ENCODE measurements at places on chromosomes 7 and 10.

GRCh38 chr10:45302573-45302972, 12.8 kb downstream of the OR13A1 start:
- DNase-seq, result no peak

DNA sequence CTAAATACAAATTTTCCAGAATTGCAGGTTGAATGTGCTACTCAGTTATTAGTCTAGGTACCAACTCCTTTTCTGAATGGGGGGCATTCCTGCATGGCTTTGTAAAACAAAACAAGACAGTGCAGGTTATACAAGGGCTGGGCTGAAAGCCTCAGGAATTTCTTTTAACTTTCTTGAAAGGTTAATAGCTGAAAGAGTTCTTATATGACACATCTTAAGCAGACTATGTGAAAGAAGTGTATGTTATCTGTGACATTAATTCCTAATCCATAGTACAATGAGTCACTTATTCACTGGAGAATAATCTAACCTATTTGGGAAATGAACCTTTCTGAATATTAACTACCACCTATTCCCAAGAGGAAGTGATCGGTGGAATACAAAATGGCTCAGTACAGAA, 115.6 kb upstream of the FAM133B start:
- DNase-seq, result no peak

DNA sequence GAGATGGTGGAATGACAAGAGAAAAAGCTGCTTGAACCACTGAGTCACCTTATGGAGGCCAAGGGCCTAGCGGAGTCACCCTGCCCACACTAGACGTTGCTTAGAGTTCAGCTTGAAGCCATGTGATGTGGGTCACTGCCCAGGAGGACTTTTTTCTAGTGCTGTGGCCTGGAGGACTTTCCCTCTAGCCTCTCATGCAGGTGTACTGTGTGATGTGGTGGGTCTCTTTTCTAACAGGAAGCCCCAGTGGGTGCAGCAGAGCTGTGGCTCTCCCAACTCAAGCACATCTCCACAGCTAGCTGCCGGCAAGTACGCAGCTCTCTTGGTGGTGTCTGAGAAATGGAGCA, 13.6 kb downstream of the POR start:
- no peak for DNase-seq

GRCh38 chr10:116606061-116606483, 14.7 kb upstream of the PNLIPRP2 start:
- DNase-seq, result no peak

DNA sequence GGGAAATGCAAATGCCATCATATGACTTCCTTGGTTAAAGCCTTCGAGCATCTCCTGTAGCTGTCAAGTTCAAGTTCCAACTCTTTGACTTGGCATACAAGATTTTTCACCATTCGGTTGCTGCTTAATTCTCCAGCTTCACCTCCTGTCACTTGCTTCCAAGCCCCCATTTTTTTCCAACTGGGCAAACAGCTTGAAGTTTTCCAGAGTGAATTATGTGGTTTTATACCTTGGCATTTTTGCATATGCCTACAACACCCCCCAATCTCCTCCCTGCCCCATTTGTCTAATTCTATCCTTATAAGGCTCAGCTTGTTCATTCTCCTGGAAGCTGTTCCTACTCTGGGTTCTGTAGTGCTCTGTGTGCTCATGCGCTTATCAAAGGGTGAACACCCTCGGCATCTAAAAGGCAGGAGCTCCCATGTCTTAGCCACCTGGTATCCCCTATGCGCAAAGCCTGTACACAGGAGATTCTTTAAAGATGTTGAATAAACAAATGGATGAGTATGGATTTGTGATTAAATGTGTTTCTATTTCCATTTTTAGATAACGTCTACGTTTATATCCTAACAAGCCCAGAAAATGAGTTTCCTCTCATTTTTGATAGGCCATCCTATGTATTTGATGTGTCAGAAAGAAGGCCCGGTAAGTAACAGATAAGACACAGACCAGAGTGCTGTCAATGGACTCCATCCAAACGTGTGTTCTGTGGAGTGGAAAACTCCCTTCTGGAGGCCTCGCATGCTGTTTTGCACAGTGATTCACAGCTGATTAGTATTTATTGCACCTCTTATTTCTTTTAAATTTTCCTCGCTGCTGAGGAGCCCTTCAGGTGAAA, 52.5 kb downstream of the CDHR3 start:
- DNase-seq, result no peak

- DNase-seq, result peak; percentile 2
Measured at GRCh38 chr10:74589226-74589673, 237.2 kb upstream of the KAT6B start.

DNA sequence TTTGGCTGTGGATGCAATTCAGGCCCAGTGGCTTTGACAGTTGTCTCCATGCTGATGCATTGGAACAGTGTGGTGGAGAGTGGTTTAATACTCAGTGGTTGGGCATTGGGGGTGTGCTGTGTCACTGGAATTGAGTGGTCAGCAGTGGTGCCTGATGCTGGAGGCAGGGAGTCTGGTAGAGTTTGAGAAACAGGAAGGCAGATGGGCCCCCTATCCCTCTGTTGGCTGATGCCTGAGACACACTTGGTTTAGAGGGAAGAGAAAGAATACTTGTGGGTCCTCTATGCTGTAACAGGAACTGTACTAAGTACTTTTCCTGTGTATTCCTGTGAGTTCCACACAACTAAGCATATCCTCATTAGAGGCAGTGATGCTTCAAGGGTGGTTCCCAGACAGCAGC, 55.4 kb downstream of the EEPD1 start:
- DNase-seq, result peak; percentile 28

DNA sequence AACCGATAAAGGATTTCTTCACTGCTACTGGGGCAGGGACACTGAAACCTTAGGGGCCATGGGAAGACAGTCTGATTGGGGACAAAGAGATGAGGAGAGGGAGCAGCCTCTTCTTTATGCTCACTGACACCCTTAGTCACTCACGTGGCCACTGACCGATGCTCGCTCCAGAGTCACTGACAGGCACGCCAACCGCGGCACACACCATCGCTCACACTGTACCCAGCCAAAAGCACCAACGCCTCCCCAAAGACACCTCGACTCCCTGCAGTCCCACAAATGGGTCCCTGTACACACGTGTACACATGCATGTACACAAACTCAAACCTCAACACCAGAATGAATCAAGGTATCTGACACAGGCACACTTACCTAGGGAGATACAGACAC, 35.3 kb upstream of the SLF2 start:
- no peak for DNase-seq

GRCh38 chr7:13946181-13946580, 43.3 kb downstream of the ETV1 start:
- no peak for DNase-seq

DNA sequence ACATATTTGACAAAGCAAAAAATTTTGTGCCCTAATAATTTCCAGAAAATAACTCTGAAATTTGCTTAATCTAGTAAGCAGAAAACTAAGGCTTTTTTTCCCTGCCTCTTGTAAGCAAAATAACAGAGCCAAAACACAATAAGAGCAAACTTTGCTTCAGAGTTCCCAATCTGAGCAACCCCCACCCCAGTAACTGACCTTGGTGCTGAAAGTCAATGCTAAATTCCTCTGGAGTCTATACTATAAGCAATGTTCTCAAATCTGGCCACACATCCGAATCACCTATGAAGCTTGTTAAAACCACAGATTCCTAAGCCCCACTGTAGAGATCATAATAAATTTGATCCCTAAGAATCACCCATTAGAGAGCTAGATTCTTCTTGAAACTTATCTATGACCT, 150.5 kb downstream of the ELAPOR2 start:
- peak; percentile 11 for DNase-seq

- peak; percentile 20 for DNase-seq
Measured at GRCh38 chr10:33697016-33697415, 362.5 kb upstream of the NRP1 start.

GRCh38 chr7:47510192-47510591, 71.7 kb downstream of the TNS3 start:
- no peak for DNase-seq

DNA sequence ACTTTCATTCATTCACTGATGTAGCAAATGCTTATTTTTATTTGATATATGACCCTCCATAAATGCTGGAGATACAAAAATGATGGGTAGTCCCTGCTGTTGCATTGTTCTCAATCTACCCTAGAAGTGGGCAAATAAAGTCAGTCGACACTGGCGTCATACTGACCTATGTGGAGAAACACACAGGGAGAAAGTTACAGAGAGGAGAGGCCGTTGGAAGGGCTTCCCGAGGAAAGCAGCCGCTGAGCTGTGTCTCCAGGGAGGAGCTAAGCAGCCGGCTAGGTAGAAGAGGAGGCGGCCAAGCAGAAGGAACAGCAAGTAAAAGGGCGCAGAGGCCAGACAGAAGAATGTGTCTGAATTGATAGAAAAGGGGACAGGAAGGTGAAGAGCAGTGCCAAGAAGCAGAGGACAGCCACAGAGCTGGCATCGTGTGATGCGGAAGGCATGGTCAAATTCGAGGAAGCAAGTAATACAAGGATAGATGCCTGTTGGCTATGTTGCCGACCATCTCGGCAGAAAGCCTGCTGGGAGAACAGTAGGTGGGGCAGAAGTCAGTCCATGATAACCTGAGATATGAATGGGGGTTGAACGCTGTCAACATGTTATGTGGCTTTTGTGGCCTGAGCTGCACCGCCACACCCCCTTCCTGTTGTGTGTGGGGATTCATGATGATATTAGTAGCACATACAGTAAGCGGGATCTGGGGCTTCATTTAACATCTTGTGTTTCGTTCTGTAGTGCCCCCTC, 25.9 kb downstream of the ST8SIA6 start:
- peak; percentile 8 for DNase-seq

- DNase-seq, result no peak
Measured at GRCh38 chr10:77522268-77522809, 115.3 kb downstream of the KCNMA1 start.

- peak; percentile 66 for DNase-seq
Measured at GRCh38 chr10:110353244-110354119, 48.8 kb upstream of the SMNDC1 start.

- no peak for DNase-seq
Measured at GRCh38 chr10:52284416-52285013, 29.6 kb upstream of the DKK1 start.

- no peak for DNase-seq
Measured at GRCh38 chr10:6061056-6061455, 1.1 kb downstream of the IL2RA start.

DNA sequence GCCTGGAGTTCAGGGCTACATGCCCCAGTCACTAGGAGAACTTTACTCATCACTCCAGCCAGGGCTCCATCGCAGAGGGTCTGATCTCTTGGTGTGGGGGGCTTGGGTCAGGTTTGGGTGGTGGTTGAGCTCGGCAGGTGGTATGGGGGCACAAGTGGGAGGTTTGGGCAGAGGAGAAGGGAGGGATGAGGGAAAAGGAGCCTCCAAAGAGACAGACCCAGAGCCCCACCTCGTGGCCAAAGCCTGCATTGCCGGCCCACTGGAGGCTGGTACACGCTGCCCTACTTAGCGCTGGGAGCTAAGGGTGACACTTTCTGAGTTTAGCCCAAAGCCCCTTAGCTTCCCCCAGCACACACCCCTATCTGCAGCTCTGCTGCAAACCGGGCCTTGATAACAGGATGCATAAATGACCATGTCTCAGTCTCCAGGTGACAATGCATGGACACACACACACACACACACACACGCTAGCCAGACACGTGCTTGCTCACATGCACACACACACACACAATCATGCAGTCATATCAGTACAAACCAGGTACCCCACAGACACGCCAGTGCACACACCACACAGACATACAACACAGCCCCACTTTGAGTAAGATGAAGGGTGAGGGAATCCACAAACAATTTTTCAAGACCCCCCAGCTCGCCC, 14.7 kb downstream of the LZTS2 start:
- peak; percentile 84 for DNase-seq
